ENCODE measurements at places on chromosomes 13 and 19. TPM values are rescaled to one million over a fixed set of nuclear protein-coding genes. Genes with fewer than 3 reads are reported as not detected.

GRCh38 chr13:31797154-31797775 is 57.9 kb downstream of the RXFP2 start:
- H3K4me3 ChIP-seq = no peak overlapping the region
- H3K27me3 ChIP-seq = no peaks in the 10 kb centered on the region
- no peak overlapping the region for H3K27ac ChIP-seq
- H3K4me1 ChIP-seq = no peaks in the 10 kb centered on the region
- no peak for DNase-seq

GRCh38 chr19:6516659-6517291 is 14.1 kb upstream of the TNFSF9 start:
- H3K4me3 ChIP-seq = peak overlapping the region; percentile 41
- peak overlapping the region; percentile 68 for H3K27ac ChIP-seq
- H3K4me1 ChIP-seq = peaks cover 9% of the 10 kb centered on the region
- H3K36me3 ChIP-seq = no peaks in the 10 kb centered on the region

DNA sequence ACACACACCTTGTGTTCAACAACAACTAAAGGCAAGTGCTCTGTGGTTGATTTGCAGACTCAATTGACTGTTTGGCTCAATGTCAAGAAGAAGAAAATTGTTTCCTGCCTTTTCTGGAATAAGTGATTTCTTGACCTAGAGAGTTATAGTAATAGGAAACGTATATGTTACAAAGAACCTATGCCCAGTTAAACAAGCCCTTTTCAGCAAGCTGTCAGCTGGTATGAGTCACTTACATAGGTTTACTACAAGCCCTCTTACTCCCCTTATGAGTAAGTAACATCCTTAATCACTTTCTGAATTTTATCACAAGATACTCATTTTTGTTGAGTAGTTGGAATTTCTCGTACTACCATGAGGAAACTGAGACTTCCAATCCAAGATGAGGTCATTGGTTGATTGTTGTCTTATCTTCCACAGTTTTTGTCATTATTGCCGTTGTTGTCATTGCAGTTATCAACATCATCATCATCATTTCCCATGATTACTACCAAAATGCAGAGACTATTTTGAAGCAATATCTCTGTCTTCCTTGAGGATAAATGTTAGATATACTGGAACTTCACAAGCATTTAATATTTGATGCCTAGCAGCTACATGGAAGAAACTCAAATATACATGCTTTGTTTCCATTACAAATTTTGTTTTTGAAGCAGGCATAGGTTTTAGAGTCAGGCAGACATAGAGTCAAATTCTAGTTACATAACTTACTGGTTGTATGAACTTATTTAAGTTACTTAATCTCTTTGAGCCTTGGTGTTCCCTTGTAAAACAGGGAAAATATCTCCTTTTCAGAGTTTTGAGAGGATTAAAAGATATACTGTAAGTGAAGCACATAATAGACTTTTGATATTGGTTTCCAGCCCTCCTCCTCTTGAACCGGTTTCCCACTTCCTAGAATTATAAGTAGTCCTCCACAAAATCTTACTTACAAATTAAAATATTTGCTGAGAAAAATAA is 106.0 kb downstream of the RAP2A start:
- H3K4me3 ChIP-seq = no peak overlapping the region
- no peak for DNase-seq
- no peaks in the 10 kb centered on the region for H3K4me1 ChIP-seq
- H3K27ac ChIP-seq = no peak overlapping the region
- no peaks in the 10 kb centered on the region for H3K36me3 ChIP-seq

- peaks cover 21% of the 10 kb centered on the region for H3K4me1 ChIP-seq
- peaks cover 9% of the 10 kb centered on the region for H3K27me3 ChIP-seq
- H3K4me3 ChIP-seq = no peak overlapping the region
- DNase-seq = no peak
- peak overlapping the region; percentile 50 for H3K27ac ChIP-seq
- H3K36me3 ChIP-seq = no peaks in the 10 kb centered on the region
Measured at GRCh38 chr19:49953416-49953815, 7.6 kb downstream of the SIGLEC11 start.

GRCh38 chr13:42497798-42498197 is 76.2 kb upstream of the TNFSF11 start:
- DNase-seq = no peak
- no peak overlapping the region for H3K4me3 ChIP-seq
- H3K27me3 ChIP-seq = no peaks in the 10 kb centered on the region

DNA sequence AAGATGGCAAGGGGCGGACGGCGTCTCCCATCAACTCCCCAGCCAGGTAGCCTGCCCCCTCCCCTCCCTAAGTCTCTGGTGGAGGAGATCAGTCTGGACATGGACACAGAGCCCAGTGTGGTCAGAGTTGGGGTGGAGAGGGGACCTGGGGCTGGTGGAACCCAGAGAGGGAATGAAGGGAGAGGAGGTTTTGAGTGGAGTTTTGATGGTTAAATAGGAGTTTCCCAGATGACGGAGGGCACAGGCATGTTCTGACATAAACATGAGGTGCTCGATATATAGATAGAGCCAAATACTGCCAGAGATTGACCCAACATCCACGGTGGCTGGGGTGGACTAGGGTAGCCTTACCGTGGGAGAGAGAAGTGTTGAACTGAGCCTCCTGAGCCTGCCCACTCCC is 14.1 kb downstream of the FSD1 start:
- H3K4me3 ChIP-seq = no peak overlapping the region
- no peaks in the 10 kb centered on the region for H3K27me3 ChIP-seq
- H3K36me3 ChIP-seq = no peaks in the 10 kb centered on the region
- DNase-seq = no peak
- H3K27ac ChIP-seq = no peak overlapping the region

DNA sequence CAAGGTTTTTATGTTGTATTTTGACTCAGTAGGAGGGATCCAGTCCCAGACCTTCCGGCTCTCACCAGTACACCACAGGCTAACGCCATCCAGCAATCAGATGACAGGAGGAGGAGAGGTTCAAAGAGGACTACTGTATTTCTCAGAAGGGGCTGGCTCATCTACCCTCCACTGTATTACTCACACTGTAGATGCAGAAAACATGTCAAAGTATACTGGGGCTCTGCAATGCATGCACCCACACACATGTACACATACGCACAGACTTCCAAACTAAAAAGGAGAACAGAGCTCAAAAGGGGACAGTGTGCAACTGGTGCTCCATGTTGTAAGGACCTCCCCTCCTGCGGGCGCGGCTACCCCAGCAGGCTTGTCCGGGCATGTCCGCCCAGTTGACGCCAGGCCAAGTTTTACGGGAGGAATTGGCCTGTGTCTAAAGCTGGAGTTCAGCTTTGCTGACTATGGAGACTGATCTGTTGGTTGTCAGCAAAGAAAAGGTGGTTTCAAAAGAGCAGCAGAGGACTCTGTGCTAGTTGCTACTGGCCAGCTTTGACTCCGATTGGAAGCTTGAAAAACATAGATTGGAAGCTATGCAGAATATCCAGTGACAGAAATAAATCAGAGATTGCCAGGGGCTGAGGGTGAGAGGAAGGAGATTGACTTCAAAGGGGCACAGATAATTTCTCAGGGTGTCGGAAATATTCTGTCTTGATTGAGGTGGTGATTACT is 314.2 kb downstream of the DLEU7 start:
- DNase-seq = peak; percentile 84
- H3K27me3 ChIP-seq = no peaks in the 10 kb centered on the region
- no peaks in the 10 kb centered on the region for H3K36me3 ChIP-seq
- H3K4me3 ChIP-seq = no peak overlapping the region

GRCh38 chr19:1370579-1371361 is 12.9 kb upstream of the NDUFS7 start:
- DNase-seq = no peak
- H3K36me3 ChIP-seq = no peaks in the 10 kb centered on the region
- no peak overlapping the region for H3K27ac ChIP-seq
- no peak overlapping the region for H3K4me3 ChIP-seq
- no peaks in the 10 kb centered on the region for H3K27me3 ChIP-seq

DNA sequence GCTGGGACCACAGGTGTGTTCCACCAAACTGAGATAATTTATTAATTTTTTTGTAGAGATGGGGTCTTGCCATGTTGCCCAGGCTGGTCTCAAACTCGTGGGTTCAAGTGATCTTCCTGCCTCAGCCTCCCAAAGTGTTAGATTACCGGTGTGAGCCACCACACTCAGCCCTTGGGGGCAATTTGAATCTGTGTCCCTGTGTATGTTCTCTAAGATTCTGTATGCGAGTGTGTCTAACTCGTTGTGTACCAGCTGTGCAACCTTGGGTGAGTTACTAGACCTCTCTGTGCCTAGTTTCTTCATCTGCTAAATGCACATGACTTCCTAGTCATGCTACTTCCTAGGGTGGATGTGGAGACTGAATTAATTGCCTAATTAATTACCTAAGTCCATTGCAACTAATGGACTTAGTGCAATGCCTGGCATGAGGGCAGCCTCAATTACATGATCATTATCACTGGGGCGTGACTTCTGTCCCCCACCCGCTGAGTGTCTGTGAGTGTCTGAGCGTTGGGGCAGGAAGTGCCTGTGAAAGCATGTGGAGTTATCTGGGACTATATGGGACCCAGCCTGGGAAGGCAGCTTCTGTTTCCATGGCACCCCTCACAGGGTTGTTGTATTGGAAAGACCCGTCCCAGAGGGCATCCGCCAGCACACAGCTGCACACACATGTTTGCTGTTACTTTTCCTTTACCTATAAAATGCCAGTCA is 1.8 kb upstream of the NCCRP1 start:
- peaks cover 5% of the 10 kb centered on the region for H3K4me1 ChIP-seq
- no peak overlapping the region for H3K27ac ChIP-seq
- no peak for DNase-seq
- no peak overlapping the region for H3K4me3 ChIP-seq
- H3K36me3 ChIP-seq = no peaks in the 10 kb centered on the region
- peaks cover 77% of the 10 kb centered on the region for H3K27me3 ChIP-seq

DNA sequence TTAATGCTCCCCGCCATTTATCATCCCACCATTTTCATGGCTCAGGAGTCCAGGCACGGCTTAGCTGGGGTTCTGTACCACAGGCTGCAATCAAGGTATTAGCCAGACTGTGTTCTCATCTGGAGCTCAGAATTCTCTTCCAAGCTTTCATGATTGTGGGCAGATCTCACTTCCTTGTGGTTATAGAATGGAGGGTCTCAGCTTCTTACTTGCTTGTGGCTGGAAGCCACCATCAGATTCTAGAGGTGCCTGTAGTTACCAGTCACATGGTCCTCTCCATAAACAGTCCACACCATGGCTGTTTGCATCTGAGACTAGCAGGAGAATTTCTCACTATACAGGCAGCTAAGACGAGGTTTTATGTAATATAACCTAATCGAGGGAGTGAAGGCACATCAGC is 45.1 kb upstream of the SLC46A3 start:
- no peak for DNase-seq
- H3K27ac ChIP-seq = no peak overlapping the region
- H3K4me3 ChIP-seq = no peak overlapping the region
- no peaks in the 10 kb centered on the region for H3K4me1 ChIP-seq
- H3K27me3 ChIP-seq = no peaks in the 10 kb centered on the region

- no peak overlapping the region for H3K4me3 ChIP-seq
- no peak overlapping the region for H3K27ac ChIP-seq
- H3K36me3 ChIP-seq = no peaks in the 10 kb centered on the region
- no peaks in the 10 kb centered on the region for H3K27me3 ChIP-seq
- no peaks in the 10 kb centered on the region for H3K4me1 ChIP-seq
Measured at GRCh38 chr19:9981406-9982260, 28.7 kb downstream of the COL5A3 start.

- no peaks in the 10 kb centered on the region for H3K4me1 ChIP-seq
- no peak overlapping the region for H3K4me3 ChIP-seq
- no peaks in the 10 kb centered on the region for H3K27me3 ChIP-seq
- H3K36me3 ChIP-seq = no peaks in the 10 kb centered on the region
- DNase-seq = no peak
Measured at GRCh38 chr13:96751089-96751488, 243.2 kb downstream of the OXGR1 start.

DNA sequence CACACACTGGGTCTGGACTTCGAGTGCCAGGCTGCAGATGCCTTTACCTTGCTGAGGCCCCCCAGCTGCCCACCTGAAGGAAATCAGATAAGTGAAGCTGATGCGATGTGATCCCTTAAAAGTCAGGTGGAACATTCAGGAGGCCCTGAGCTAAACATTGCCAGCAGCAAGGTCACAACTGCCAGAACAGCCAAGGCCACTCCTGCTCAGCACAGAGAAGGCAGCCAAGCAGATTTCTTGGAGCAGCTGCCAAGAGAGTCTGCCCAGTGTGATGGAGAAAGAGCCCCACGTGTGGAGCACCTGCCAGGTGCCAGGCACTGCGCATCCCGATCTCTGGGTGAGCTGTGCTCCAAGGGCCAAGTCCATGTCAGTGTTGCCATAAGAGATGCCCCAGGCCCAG is 20.6 kb upstream of the UQCRFS1 start:
- DNase-seq = no peak
- no peaks in the 10 kb centered on the region for H3K4me1 ChIP-seq
- H3K27ac ChIP-seq = no peak overlapping the region
- no peaks in the 10 kb centered on the region for H3K27me3 ChIP-seq

DNA sequence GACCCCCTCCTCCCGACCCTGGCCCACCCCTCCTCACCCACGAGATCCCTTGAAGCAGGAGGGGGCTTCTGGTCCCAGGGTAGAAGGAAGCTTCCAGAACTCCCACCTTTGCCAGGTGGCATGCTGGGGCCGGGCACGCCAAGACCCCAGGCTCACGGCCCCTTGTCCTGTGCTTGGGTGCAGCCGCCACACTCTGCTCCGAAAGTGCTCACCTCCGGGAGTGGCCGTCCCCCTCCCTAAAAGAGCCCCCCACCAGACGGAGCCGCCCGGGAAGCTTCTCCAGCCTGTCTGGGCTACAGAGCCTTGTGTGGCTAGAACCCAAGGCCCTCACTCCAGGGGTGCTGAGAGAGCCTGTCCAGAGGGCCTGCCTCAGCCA is 1.8 kb upstream of the EFNA2 start:
- peaks cover 47% of the 10 kb centered on the region for H3K4me1 ChIP-seq
- DNase-seq = no peak
- H3K27ac ChIP-seq = peak overlapping the region; percentile 90
- H3K36me3 ChIP-seq = no peaks in the 10 kb centered on the region
- no peak overlapping the region for H3K4me3 ChIP-seq

DNA sequence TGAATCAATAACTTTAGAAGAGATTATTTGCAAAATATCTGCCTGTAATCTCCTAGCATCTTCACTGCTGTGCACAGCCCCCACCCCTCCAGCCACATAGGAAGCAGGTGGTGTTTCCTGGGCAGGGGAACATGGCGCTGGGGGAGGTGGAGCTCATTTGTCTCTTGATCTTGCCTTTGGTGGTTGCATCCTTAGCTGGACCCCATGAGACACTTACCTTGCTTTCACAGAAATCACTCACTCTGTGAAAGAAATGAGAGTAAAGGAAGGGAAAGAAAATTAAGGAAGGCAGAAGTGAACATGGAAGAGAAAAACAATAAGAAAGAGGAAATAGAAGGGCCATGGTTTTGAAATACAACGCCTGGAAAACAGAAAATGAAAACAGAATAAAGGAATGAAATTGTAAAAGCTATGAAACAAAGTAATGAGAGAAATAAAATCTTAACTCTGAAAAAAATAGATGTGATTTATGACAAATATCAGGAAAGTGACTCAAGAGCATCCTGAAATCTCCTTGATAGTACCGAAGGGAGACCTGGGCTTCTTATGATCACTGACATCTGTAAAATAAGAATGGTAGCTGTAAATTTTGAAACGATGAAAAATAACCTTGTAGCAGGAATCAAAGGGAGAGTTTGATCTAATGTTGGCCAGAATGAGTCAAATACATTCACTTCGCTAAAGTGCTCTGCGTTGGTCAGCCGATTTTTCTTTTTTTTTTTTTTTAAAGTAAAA is 17.2 kb upstream of the RNASEH2B start:
- peak overlapping the region; percentile 19 for H3K27ac ChIP-seq
- no peaks in the 10 kb centered on the region for H3K4me1 ChIP-seq
- H3K4me3 ChIP-seq = no peak overlapping the region
- DNase-seq = peak; percentile 40
- no peaks in the 10 kb centered on the region for H3K36me3 ChIP-seq
- H3K27me3 ChIP-seq = no peaks in the 10 kb centered on the region

DOHH gene
- total RNA-seq = 7.2 TPM

IRGC gene
- total RNA-seq = not detected
